Stimulated activated CD8-positive, alpha-beta memory T cell treated with anti-CD3 and anti-CD28 coated beads, Interleukin-4, amount 100 ng/mL, for 1 hour (primary cell): ENCODE measurements at places on chromosomes 11 and 22.

GRCh38 chr11:76252631-76253070 lies 46.3 kb upstream of the WNT11 start:
- DNase-seq, result no peak

DNA sequence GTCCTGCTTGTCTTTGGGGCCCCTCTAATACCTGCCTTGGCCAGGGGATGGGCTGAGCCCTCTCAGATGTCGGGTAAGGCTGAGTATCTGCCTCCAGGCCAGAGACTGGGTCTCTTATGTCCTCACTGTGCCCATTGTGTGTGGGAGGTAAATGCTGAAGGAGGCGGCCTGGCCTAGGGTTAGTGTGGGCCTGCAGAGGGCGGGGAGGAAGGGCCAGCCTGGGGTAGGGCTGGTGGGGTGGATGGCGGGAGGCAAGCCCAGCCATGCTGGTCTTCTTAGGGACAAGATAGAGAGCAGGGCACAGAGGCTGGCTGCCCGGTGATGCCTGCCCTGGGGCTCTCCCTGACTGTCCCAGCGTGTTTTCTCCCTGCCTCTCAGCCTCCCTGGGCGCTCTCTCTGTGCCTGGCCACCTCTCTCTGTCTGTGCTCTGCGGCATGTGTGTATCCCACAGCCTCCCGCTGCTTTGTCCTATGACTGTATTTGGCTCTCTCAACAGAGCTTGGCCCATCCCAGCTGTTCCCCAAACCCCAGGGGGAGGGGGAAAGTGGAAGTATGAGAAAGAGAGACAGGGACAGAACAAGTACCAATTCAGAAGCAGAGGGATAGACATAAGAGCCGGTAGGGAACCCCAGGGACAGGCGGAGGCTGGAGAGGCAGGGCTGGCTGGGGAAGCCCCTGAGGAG lies 57.0 kb downstream of the PDE2A start:
- DNase-seq, result no peak

GRCh38 chr11:66659763-66660162 lies 17.9 kb downstream of the RBM4B start:
- DNase-seq, result no peak

DNA sequence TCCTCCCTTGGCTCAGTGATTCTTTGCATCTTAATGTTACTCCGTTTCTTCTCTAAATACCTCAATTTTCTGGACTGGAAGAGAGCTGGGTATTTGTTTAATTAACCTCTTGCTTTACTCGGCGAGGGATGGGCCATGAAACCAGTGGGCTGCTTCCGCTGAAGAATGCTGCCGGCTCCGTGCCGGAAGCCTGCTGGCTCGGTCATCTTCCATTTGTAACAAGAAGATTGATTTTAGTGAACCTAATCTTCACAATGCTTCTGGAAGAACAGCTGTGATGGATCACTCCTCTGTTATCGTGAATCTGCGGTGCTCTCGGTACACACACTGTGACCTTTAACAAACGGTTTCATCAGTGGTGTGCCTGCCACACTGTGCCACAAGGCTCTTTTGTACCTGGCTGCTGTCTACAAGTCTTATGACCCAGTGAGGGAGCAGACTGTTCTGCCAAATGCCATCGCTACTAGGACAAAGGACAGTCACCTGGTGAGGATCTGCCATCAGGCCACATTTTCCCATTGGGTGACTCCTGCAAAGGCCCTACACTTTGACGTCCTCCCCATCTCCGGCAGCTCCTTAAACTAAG lies 25.3 kb upstream of the PARVB start:
- DNase-seq, result no peak

GRCh38 chr11:62444835-62445234 lies 26.0 kb downstream of the SCGB1A1 start:
- no peak for DNase-seq

- DNase-seq, result no peak
These were observed 30.4 kb downstream of the OR6Q1 start for GRCh38 chr11:58060939-58061672.

- DNase-seq, result no peak
These were observed 4.1 kb downstream of the IGF2 start for GRCh38 chr11:2135018-2135569.

DNA sequence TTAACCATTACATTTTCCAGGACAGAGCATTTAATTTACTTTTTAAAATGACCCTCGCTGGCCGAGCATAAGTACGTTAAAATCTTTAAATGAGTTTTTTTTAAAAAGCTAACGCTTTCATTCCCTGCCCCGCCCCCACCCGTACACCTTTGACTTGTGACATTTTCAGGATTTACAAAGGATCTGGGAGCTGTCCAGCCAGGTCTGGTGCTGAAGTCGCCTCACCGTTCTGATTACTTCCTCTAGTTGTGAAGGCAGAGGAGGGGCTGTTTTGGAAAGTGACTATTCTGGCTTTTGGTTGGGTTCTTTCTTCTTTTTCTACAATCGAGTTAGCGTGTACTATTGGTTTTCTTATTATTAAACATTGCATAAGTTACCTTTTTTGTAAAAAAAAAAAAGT lies 2.9 kb downstream of the C11orf87 start:
- DNase-seq, result no peak
